ENCODE measurements at places on chromosomes 1 and 21.

DNA sequence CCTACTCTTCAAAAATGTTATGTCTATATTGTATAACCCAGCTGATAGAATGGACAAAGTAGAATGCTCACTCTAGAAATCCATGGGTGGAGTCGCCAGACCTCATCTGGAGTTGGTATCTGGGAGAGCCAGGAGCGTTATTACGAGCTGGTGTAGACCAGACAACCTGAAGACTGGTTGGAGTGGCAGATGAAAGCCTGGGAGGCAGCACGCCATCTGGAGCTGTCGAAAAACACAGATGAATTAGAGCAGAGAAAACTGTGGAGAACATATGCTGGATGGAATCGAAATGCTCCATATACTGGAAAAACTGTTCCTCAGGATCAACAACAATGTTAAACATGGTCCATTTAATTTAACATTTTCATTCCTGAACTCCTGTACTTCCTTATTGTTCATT lies 333.6 kb downstream of the KCTD3 start:
- DNase-seq = no peak

DNA sequence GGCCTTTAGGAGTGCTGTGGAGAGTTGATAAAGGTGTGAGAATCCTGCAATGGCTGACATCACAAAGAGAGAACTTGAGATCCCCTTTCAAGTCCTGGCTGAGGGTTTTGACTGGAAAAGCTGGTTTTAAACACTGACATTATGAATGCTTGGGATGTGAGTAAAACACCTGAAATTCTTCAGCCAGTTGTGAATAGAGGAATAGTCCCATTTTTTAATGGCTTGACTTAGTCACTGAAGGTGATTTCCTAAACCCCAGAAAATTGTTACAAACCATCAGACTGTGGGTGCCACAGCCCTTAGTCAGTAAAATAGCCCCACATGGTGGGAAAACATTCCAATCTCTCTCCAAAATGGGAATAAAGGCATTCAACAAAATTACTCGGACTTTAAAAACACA lies 107.7 kb upstream of the LMO4 start:
- DNase-seq = no peak

DNA sequence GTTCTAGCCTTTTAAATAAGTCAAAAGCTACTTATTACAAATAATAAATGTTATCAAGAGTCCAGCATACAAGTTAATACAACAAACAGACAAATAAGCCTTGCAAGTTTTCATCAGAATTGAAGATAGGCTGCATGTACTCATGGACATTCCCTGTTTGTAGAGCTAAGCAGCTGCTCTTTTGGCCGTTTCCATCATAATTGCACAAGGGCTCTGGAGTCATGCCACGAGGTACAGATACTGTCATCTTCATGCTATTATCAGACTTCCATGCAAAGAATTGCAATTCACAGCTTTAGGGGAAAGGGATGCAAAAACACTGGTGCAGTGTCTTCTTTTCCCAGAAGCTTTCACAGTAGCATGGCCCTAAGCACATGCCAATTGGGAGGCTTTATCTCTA lies 52.8 kb upstream of the TBX15 start:
- DNase-seq = no peak

- no peak for DNase-seq
Measured at GRCh38 chr1:211082824-211083223, 51.1 kb downstream of the KCNH1 start.

GRCh38 chr1:241532162-241532531 lies at the start of gene KMO:
TSS of gene KMO (plus strand) at chr1:241532378. CDS start at chr1:241532445, 67 bp downstream.
- no peak for DNase-seq

DNA sequence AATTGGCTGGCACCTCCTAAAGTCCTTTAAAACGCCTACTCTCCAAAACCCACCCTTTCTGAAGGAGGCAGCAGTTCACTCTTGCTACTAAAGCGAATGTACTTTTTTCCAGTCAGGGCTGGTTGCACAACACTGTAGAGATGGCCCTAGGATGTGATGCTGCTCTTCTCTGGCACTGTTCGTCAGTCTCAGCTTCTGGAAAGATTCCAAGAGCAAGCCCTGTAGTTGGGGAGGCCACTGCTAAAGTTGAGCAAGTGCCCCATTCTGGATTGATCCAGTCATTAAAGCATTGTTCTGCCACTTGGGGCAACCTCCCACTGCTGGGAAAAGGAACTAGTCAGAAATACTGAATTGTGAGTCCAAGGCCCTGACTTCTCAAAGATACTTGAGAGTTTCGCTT lies 28.5 kb upstream of the KCNQ4 start:
- no peak for DNase-seq

- no peak for DNase-seq
Measured at GRCh38 chr1:116820369-116820768, 66.1 kb downstream of the CD2 start.

GRCh38 chr1:72524021-72524420 lies 241.7 kb upstream of the NEGR1 start:
- no peak for DNase-seq

GRCh38 chr1:20725189-20726117 lies 7.0 kb downstream of the SH2D5 start:
- DNase-seq = no peak

GRCh38 chr1:84506729-84507453 lies 510 bp upstream of the GNG5 start:
- DNase-seq = no peak

DNA sequence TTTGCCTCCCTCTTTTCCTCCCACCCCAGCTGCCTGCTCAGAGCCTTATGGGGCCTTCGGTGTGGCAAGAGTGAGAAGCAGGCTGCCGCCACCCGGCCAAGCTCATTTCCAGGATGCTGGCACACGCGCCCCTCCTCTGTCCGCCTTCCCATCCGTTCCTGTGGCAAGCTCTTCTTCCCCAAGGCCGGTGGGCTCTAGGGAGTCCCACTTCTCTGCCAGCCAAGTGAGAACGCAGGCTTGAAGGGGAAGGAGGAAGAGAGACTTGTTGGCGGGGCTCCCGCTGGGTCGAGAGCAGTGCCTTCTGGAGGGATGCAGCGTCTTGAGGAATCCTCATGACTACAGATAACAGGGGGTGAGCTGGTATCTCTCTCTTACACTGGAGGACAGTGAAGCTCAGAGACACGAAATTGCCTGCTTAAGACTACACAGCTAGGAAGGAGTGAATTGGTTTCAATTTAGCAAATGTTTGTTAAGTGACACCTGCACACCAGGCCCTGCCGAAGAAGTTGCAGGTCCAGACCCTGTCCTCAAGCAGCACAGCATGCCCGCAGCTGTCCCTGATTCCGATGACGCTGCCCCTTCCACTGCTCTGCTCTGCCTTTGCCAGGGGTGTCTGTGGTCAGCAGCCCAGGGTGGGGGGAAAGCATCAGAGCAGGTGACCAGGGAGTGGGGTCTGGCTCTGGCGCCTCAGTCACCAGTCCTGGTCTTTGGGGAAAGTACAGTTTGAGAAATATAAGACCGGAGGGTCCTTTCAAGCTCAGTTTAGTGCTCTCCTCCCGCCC lies 40.1 kb upstream of the FOXO6 start:
- DNase-seq = no peak

- peak; percentile 35 for DNase-seq
Measured at GRCh38 chr1:118947003-118947765, 41.0 kb downstream of the TBX15 start.

DNA sequence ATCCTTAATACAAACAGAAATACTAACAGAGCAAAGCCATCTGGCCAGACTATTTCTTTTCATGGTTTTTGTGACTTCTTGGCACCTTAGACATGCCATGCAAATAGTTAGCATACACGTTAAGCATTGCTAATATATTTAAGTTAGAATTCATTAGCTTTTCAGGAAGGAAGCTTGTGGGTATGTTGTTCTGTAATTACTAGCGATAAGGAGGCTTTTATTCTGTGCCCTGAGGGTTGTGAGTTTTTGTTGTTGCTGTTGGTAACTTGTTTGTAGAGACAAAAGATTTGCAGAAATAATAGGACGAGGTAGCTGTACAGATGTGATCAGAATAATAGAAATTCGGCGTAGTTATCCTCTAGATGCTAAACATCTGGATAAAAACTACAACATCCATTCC lies 305.3 kb downstream of the TM2D1 start:
- DNase-seq = no peak
